ENCODE measurements at places on chromosomes 5 and 9. TPM values are rescaled to one million over a fixed set of nuclear protein-coding genes. Genes with fewer than 3 reads are reported as not detected.

The GRM6 gene
- 0.18 TPM for polyA plus RNA-seq

The PCA3 gene
- 0.51 TPM for polyA plus RNA-seq

The GFI1B gene
- polyA plus RNA-seq, result 0.68 TPM

The FGF18 gene
- polyA plus RNA-seq, result 11.0 TPM

The PCDHGB2 gene
- not detected for polyA plus RNA-seq

The SPAAR gene
- polyA plus RNA-seq, result 2.7 TPM

The PCDHGA7 gene
- 1.6 TPM for polyA plus RNA-seq

The TAF11L13 gene
- polyA plus RNA-seq, result not detected

The PCDHGB6 gene
- polyA plus RNA-seq, result 7.7 TPM

The HBEGF gene
- polyA plus RNA-seq, result 14.3 TPM

The CTXN3 gene
- 1.4 TPM for polyA plus RNA-seq

The CDO1 gene
- polyA plus RNA-seq, result not detected

The PCDHB8 gene
- polyA plus RNA-seq, result 1.6 TPM

The DBH gene
- 0.57 TPM for polyA plus RNA-seq

The PCDHA9 gene
- not detected for polyA plus RNA-seq

The OTP gene
- not detected for polyA plus RNA-seq

The NEUROG1 gene
- not detected for polyA plus RNA-seq

The SLC24A2 gene
- polyA plus RNA-seq, result 0.69 TPM

The CTNND2 gene
- polyA plus RNA-seq, result not detected

The DNAI1 gene
- not detected for polyA plus RNA-seq

The POLR3G gene
- polyA plus RNA-seq, result 3.5 TPM

The ICE1 gene
- 28.2 TPM for polyA plus RNA-seq

The GLRA1 gene
- polyA plus RNA-seq, result 0.07 TPM

The OLFM1 gene
- polyA plus RNA-seq, result not detected

The VCP gene
- 165 TPM for polyA plus RNA-seq

The S100Z gene
- 0.33 TPM for polyA plus RNA-seq

The TEX48 gene
- not detected for polyA plus RNA-seq

The SVEP1 gene
- 28.0 TPM for polyA plus RNA-seq

The PTPN3 gene
- polyA plus RNA-seq, result 5.8 TPM

The SLC36A2 gene
- polyA plus RNA-seq, result 0.26 TPM

The NR3C1 gene
- 59.5 TPM for polyA plus RNA-seq

The ST8SIA4 gene
- 7.4 TPM for polyA plus RNA-seq

The WHRN gene
- polyA plus RNA-seq, result 3.9 TPM

The PCDHGA9 gene
- 3.4 TPM for polyA plus RNA-seq

The RNF208 gene
- not detected for polyA plus RNA-seq

The C5orf24 gene
- polyA plus RNA-seq, result 91.5 TPM

The MEGF10 gene
- polyA plus RNA-seq, result 37.8 TPM

The BTNL3 gene
- polyA plus RNA-seq, result not detected

The TRIM7 gene
- 24.0 TPM for polyA plus RNA-seq

The BHMT2 gene
- 7.1 TPM for polyA plus RNA-seq

The C9orf50 gene
- not detected for polyA plus RNA-seq

The ARL14EPL gene
- polyA plus RNA-seq, result not detected

The CCDC192 gene
- polyA plus RNA-seq, result not detected

The TSPAN17 gene
- 27.1 TPM for polyA plus RNA-seq

The PDE8B gene
- polyA plus RNA-seq, result 3.8 TPM

The PCDHGA10 gene
- 2.1 TPM for polyA plus RNA-seq
